Stimulated activated CD4-positive, alpha-beta T cell treated with anti-CD3 and anti-CD28 coated beads, Interleukin-2, amount 100 ng/mL, for 24 hours (primary cell): ENCODE measurements at places on chromosomes 6 and 20.

- DNase-seq, result no peak
These were observed 16.3 kb downstream of the SAMD3 start for GRCh38 chr6:130206479-130206878.

DNA sequence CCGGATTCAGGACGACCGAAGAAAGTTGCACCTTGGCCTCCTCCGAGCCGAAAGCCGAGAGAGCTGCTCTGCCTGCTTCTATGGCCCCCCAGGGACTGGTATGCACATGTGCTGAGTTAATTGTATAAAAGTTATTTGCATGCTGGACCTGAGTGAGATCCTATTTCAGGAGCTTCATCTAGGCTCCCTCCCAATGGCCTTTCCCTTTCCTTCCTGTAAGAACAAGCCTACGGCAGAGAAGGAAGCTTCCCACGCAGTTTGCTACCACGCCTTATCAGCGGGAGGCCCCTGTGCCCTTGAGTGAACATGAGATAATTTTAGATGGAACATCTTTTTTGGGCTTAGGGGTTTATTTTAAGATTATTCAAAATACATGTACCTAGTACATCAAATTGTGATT lies 65.9 kb downstream of the RIN2 start:
- DNase-seq, result no peak

GRCh38 chr6:25788305-25788922 lies 33.9 kb downstream of the SLC17A4 start:
- DNase-seq, result peak; percentile 49

- DNase-seq, result no peak
These were observed 59.3 kb downstream of the BTBD3 start for GRCh38 chr20:11976966-11977365.

DNA sequence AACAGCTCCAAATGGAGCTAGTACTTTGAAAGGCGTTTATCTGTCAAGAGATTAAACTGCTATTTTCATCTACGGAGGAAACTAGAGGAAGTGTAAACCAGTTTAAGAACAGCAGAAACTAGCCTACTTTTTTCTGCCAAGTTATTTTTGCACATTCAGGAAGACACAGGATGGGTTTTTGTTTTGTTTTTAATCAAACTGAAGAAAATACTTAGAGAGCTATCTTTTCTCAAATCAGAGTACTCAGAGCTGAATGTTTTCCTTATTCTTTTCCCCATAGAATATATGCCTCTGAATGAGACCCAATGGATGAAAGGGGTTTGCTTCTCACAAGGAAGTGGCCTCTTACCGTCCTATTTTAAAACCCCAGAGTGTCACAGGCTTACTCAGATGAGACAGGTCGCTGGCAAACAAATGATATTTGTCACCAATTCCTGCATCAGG lies 538.5 kb downstream of the CD83 start:
- DNase-seq, result no peak

- no peak for DNase-seq
These were observed 1152.0 kb downstream of the HACE1 start for GRCh38 chr6:103707596-103708325.

- DNase-seq, result no peak
These were observed 22.2 kb downstream of the SAMHD1 start for GRCh38 chr20:36929290-36929689.

- no peak for DNase-seq
These were observed 31.9 kb upstream of the JARID2 start for GRCh38 chr6:15213838-15214400.

DNA sequence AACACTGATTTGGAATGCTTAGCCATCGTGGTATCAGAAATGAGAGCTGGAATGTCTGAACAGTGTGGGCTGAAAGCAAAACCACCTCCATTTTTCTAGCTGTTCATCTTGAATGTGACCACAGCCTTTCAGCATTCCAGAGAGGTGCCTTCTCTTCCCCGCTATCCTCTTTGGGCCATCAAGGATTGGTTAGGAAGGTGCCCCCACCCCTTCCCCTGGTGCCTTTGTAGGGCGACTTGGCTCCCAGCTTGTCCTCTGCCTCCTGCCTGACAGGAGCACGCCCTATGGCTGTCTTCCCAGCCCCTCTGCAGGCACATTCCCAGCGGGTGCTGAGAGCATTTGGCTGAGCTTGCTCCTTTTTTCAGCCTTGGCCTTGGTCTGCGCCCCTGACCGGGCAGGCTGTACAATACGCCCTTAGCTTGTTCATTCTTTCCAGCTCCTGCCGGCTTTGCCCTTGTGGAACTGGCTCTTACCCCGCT lies 97.5 kb downstream of the ARMC2 start:
- no peak for DNase-seq

GRCh38 chr20:50277064-50277415 lies 86.4 kb downstream of the CEBPB start:
- DNase-seq, result no peak

DNA sequence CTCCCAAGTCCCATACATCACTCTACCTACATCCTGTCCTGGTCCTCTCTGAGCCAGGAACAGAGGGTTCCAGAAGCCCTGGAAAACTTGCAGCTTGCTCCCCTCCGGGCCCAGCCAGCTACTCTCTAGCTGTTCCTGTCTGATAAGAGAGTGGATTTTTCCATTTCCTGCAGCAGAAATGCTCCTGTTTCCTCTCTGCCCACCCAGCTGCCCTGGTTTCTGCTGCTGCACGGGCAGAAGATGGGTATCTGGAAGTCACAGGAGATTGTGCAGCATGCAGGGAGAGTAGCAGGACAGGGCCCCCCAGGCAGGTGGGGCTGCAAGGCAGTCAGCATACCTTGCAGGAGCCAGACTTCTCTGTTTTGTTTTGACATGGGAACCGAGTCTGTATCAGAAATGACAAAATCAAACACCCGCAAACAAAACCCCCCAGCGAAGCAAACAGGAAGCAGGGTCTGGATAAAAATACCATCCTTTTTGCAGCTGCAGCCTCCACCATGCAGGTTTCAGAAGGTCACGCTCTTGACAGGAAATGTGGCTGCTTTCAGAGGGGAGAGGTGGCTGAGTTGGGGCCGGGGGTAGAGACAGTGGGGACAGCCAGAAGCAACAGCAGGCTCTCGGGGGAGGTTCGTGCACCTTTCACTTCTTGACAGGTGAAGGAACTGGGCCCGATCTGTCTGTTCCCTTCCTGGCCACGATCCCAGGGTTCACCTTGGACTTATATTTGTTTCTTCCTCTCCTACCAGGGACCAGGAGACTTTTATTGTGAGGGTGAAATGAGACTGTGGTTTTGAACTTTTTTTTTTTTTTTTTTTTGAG lies 50.8 kb upstream of the FAM83D start:
- peak; percentile 47 for DNase-seq

DNA sequence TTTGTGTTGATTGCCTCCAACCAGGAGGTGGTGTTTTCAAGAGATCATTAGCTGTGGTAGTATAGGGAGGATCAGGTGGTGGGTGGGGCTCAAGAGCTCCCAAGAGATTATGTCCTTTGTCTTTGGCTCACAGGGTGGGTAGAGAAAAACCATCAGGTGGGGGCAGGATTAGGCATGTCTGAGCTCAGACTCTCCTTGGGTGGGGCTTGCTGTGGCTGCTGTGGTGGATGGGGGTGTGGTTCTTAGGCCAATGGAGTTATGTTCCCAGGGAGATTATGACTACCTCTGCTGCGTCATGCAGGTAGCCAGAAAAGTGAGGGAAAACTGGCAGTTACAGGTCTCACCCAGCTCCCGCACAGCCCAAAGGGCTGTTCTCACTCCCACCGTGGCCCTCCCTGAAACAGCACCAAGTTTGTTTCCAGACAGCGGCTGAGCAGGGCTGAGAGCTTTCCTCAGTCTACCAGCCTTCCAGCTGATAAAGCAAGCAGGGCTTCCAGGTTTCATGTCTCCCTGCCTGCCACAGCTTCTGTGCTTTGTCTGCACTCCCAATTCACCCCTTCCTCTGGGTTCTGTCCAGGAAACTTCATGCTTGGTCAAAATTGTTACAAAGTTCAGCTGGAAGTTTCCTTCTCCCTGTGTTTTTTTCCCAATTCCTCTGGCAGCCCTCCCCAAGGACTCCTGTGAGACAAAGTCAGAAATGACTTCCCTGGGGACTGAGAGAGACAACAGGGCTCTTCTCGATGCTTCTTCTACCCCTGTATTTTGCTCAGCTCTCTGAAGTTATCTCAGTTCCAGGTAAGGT lies 481.1 kb upstream of the MAN1A1 start:
- DNase-seq, result no peak

DNA sequence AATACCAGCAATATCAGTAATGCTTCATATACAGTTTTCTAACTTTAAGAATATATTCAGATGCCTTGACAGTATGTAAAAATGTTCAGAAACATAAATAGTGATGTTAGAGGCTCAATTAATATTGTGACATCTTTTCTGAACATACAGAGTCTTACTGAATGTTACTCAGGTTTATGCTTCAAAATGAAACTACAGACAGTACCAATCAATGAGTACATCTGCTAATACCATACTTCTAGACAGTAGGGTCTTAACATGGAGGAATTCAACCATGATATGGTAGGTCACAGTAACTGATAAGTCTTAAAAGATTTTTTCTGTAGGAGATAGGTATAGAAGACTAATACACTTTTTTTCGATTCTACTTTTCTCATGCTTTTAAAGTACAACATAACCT lies 8.3 kb downstream of the GCLC start:
- no peak for DNase-seq

- DNase-seq, result no peak
These were observed 648.6 kb downstream of the COL12A1 start for GRCh38 chr6:74557236-74557635.

GRCh38 chr20:36144336-36144735 lies 10.2 kb upstream of the EPB41L1 start:
- no peak for DNase-seq

GRCh38 chr20:8132484-8133309 lies 631 bp downstream of the PLCB1 start:
- DNase-seq, result peak; percentile 24

GRCh38 chr20:10387686-10388085 lies 46.3 kb downstream of the MKKS start:
- DNase-seq, result no peak

DNA sequence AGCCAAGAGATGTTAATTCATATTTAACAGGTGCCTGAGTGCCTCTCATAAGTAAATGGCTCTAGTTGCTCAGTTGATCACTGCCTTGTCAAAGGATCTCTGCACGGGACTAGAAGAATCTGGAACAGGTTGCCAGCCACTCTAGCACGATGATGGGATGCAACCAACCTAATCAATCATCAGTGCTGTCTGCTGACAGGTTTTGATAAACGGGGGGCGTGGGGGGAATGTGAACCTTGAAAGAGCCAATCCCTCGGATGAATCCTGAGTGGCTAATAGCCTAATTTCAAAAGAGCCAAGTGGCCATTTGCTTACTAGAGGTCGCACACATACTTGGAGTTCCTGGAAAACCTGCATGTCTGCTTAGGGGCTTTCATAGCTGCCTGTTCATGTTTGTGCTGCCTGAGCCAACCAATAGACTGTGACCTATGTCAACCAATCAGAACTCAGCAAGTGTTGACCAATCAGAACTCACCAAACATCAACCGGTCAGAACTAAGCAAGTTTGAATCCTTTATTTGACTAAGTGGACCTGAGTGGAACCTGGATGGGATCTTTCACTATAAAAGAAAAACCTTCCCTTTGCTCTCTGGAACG lies 43.5 kb upstream of the ECI2 start:
- DNase-seq, result no peak

- DNase-seq, result no peak
These were observed 9.7 kb upstream of the MARCKS start for GRCh38 chr6:113847447-113847846.

DNA sequence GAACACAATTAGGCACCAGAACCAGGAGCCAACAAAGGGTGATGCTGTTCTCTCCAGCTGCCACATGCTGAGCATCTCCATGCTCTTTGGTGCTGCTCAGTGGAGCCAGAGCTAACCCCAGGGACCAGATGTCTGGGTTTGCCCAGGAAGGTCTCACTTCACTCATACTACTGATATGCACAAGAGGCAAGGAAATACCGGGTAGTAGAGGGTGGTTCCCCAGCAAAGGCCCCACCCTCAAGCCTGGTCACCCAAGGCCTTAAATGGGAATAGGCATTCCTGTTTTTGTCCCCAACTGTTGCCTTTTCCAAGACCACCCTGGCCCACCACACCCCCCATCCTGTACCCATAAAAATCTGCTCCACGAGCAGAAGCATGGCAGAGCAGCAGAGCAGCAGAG lies 204.5 kb upstream of the TAB2 start:
- DNase-seq, result no peak

DNA sequence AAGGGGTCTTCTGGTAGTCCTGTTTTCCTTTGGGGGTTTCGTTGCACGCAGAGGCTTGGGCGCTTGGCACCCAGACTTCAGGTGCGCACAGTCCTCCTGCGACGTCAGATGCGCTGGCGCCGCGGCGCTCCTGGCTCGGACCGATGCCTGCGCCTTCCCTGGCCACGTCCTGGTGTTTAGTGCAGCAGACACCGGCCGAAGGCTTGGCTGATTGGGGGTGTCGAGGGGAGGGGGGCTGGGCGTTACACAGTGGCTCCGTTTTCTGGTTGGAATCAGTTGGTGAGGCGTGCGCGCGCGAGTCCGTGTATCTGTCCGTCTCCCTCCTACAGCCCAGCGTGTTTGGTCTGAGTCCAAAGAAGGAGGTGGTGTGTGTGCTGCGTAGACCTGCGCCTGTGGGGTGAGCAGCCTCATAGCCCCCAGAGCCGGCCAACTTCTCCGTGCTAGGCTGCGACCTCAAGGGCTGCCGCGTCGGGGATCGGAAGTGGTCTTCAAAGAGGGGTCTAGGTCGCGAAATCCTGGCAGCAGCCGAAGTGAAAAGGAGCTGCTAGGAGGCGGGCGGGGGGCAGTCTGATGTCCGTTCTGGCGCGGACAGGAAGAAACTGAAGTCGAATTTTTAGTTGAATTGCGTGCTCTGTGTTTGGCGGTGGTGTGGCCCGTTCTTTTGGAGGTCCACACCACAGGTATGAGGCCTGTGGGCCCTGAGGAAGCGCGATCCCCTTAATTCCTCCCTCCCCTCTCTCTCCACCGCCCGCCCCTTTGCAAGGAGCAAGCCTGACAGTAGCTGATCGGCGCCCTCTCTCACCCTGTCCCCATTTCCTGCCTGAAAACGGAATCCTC lies 1.5 kb downstream of the SYNDIG1 start:
- no peak for DNase-seq

DNA sequence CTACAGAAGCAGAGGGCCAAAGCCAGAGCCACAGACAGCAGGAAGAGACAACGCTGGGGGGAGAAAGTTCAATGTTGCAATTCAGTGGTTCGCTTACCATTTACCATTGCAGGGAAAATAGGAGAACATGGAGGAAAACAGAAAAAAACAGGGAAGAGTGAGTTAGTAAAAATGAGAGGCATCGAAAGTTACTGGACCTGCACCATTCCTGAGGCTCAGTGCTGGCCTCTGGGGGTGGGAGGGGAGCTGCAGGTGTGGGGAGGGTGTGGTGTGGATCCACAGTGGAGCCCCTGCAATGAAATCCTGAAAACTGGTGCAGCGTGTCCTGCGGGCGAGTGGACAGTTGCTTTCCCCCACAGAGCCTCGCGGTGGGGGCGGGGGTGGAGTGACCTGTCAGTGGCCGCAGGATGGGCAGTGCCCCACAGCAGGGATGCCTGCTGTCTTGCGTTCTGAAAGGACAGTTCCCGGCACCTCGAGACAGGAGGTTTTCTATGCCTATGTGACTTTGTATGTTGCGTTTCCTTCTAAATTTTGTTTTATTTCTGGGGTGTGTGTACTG lies 5.7 kb downstream of the TMEM181 start:
- DNase-seq, result no peak
